ENCODE measurements at places on chromosomes 2 and 18. TPM values are rescaled to one million over a fixed set of nuclear protein-coding genes. Genes with fewer than 3 reads are reported as not detected.

The GCG gene
- polyA plus RNA-seq: not detected

The UGT1A10 gene
- polyA plus RNA-seq: not detected

The PKP4 gene
- polyA plus RNA-seq: 7.7 TPM

DNA sequence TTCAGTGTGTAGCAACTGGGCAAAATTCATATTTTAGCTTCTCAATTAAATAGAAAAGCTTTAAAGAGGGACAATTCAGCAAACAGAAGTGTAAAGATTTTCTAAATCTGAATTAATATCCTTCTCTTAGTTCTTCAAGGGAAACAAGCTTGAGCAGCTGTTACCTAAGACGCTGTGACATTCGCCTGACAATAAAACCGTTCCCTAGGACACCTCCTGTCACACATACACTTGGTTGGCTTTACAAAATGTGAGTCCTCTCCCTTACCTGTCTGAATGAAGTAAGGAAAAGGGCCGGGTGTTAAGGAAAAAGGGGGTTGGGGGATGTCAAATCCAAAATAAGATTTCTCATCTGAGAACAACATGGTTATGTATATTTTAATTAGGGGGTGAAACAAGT lies 2.1 kb downstream of the SERTAD2 start:
- H3K27me3 ChIP-seq: no peaks in the 10 kb centered on the region
- no peak overlapping the region for H3K4me3 ChIP-seq
- H3K27ac ChIP-seq: peak overlapping the region; percentile 99
- peaks cover 59% of the 10 kb centered on the region for H3K4me1 ChIP-seq
- DNase-seq: no peak

GRCh38 chr2:29063646-29064345 lies 10.5 kb downstream of the PCARE start:
- no peaks in the 10 kb centered on the region for H3K27me3 ChIP-seq
- no peak overlapping the region for H3K27ac ChIP-seq
- DNase-seq: no peak
- H3K4me3 ChIP-seq: no peak overlapping the region

GRCh38 chr2:240198226-240198625 lies 57.8 kb upstream of the OTOS start:
- no peak overlapping the region for H3K27ac ChIP-seq
- H3K36me3 ChIP-seq: no peaks in the 10 kb centered on the region
- no peak overlapping the region for H3K4me3 ChIP-seq
- no peaks in the 10 kb centered on the region for H3K27me3 ChIP-seq

DNA sequence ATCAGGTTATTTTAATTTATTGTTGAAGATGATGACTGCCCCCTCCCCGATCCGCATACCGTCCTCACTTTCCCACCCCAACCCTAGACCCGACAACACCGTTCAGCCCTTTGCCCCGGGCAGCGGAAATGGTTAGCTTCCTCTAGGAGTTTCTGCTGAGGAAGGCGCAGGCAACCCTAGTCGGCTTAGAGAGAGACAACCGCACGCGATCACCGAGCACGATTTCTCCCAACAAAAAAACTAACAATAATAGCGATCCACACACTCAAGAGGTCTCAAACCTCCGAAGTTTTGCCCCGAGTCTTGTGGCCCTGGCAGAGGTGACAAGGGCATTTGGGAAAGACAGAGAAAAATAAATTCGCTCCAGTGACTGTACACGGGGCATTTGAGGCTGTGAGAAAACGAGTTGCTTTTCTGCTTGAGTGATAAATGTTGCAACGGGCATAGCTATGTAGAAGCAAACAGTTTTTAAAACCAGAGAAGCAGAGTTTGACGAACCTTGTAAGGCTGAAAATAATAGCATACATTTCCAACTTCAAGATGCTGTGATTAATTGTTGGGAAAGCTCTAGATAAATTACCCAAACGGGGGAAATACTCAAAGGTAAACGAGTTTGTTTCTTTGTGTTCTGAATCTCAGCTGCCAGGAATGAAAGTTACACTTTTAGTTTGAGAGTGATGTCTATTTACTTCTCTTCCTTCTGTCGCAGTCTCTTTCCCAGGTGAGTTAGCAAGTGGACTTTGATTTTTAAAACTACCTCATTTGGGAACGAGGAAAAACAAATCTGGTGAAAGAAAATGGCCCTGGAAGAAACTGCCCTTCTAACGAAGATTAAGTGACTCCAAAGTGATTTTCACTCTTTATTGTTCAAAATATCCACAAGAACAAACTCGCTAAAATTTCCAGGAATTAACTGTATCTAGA lies 11.0 kb upstream of the SIX3 start:
- no peak for DNase-seq
- H3K27ac ChIP-seq: no peak overlapping the region

Measured in liver (tissue), 10 donors.